ENCODE measurements at places on chromosomes 5 and 9. TPM values are rescaled to one million over a fixed set of nuclear protein-coding genes. Genes with fewer than 3 reads are reported as not detected.

The TRIM14 gene
- total RNA-seq, result 1.7 TPM

The RACK1 gene
- total RNA-seq, result 7,300 TPM

The ASS1 gene
- 359 TPM for total RNA-seq

The ST8SIA4 gene
- total RNA-seq, result 0.15 TPM

The OR1J2 gene
- 0.30 TPM for total RNA-seq

The ACOT12 gene
- total RNA-seq, result not detected

The ANXA2R gene
- total RNA-seq, result 1.4 TPM

Data from smooth muscle cell of the coronary artery (primary cell).